Epithelial cell of esophagus (primary cell): ENCODE measurements at places on chromosomes 7 and 10.

DNA sequence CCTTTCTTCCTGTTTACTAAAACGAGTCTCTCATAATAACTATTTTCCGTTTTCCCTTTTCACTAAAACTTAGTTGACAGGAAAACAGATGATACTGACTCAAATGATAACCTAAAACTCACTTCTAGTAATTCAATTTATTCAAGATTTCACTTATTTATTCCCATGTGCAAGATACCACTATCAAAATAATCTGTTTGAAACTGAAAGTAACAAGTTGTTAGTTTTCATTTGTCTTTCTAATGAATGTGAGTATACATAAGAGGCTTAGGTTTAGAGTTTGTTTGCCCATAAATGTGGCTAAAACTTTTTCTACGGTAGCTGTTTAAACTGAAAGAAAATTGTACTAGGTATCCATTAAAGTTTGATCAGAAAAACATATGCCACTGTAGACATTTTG lies 314.9 kb upstream of the STEAP1 start:
- no peak for DNase-seq

DNA sequence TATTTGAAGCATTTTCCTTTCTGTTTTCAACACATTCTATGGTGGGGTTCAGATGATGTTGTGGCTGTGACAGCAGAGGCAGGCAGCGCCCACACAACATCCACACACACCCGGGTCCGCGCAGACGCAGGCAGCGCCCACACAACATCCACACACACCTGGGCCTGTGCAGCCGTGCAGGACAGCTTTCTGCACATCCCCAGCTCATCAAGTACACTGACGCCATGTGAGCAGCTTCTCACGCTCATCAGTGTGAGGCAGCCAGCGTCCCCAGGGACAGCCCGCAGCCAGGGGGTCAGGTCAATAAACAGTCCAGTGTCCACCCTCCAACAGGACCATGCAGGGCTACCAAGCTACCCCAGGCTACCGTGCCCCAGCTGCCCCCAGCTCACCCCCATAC lies 272.8 kb upstream of the TCERG1L start:
- no peak for DNase-seq

- peak; percentile 78 for DNase-seq
Measured at GRCh38 chr7:47435889-47436312, 146.0 kb downstream of the TNS3 start.

DNA sequence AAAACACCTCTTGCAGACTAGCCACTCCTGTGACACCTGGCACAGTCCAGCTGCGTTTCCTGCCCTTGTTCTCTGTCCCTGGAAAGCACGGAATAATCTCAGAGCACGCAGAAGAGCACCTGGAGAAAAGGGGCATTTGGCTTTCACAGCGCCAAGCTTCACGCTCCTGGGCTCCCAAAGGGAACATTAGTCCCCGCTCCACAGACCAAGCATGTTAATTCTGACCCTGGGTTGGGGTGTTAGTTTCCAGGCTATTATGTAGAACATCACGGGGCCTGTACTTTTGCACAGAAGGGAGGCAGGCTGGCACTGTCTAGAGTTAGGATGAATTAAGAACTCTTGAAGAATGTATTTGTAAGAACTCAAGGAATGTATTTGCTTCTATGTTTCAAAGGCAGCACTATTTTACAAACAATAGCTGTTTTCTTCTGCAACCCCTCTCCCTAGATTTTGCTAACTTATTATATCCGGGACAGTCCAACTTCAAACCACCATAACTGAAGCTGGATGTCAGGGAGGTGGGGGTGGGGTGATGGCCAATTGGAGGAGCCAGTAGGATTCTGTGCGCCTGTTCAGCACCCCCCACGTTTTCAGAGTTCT lies 62.2 kb upstream of the TRIM8 start:
- DNase-seq: no peak

- no peak for DNase-seq
Measured at GRCh38 chr7:309586-310228, 19.7 kb downstream of the FOXL3 start.

DNA sequence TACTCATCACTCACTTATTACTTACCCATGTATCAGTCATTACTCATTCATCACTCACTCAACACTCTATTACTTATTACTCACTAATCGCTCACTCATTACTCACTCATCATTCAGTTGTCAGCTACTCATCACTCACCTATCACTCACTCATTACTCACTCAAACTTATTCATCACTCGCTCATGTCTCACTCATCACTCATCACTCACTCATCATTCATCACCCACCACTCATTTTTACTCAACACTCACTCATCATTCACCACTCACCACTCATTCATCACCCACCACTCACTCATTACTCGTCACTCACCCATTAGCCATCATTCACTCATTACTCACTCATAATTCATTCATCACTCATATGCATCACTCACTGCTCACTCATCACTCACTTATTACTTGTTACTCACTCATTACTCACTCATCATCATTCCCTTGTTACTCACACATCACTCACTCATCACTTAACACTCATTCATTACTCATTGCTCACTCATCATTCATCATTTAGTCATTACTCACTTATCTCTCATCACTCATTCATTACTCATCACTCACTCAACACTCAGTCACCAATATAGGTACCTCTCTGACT lies 237.9 kb downstream of the ADARB2 start:
- DNase-seq: no peak

- peak; percentile 40 for DNase-seq
Measured at GRCh38 chr7:106384373-106384772, 99.6 kb upstream of the NAMPT start.

DNA sequence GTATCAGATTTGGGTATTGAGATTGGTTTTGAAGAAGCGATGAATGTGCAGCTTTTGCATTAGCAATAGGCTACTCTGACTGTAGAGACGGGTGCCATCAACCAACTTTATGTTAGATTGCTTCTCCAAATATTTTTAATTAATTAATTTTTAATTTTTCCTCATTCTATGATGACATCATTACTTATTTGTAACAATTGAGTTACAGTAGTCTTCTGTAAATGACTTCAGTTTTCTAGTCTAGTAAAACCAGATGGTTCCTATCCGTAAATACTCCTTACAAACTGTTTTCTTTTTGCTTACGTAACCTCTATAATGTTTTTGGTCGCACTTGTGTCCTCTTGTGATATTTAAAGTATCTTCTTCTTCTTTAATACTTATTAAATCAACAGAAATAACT lies 118.1 kb downstream of the ZNF736 start:
- no peak for DNase-seq

DNA sequence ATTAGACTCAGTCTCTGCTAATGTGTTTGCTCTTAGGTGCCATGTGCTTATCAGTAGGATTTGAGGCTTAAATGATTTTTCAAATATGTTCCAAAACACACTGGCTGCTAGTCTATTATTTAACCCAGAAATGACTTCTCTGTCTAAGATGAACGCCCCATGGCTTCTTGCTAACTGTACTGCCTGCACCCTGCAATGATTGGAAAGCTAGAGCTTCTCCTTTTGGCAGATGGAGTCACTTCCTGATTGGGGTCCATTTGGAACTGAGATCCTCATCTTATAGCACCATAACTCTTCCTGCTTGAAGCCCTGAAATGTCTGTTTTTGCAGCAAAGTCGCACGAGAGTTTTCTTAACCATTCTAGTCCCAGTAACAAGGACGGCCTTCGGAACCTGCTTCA lies 186.5 kb upstream of the ADO start:
- DNase-seq: no peak

DNA sequence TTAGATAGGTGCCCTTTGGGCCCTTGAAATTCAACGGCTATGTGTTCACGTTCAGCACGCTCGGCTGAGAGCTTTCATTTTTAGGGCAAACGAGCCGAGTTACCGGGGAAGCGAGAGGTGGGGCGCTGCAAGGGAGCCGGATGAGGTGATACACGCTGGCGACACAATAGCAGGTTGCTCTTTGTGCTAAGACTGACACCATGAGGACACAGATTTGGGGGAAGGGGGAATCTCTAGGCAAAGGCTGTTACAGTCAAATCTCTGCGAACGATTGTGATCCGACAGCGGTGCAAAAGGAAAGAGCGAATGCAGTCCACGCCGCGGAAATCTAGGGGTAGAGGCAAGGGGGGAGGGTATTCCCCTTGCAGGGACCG lies 667 bp downstream of the KLLN start:
- DNase-seq: peak; percentile 67

- no peak for DNase-seq
Measured at GRCh38 chr7:101995121-101995520, 177.7 kb downstream of the CUX1 start.

- peak; percentile 91 for DNase-seq
Measured at GRCh38 chr7:65448816-65449504, 75.3 kb downstream of the ZNF92 start.

- no peak for DNase-seq
Measured at GRCh38 chr10:78473006-78473405, 439.3 kb downstream of the RPS24 start.

GRCh38 chr7:76023002-76023401 lies 24.8 kb downstream of the STYXL1 start:
- DNase-seq: no peak

- DNase-seq: no peak
Measured at GRCh38 chr10:130053561-130053960, 57.1 kb downstream of the C10orf143 start.

DNA sequence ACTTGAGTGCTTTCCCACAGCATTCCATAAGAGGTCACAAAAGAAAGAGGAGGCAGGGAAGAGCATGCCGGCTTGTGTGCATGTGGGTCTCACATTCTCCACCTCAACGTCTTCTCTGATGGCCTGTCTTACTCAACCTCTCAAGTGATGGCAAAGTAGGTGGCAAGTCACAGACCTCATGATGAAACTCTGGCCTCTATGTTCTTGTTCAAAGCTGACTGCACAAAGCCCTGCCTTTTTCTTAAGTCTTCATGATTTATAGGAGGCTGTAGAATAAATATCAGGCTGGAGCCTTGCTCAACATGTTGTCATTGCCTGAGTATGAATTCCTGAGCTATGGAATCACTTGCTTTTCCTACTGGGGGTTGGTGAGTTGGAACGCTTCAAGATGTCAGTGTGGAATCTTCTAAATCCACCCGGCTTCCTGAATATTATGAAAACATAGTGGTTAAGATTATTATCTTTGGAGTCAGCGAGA lies 213.6 kb upstream of the INHBA start:
- peak; percentile 94 for DNase-seq

DNA sequence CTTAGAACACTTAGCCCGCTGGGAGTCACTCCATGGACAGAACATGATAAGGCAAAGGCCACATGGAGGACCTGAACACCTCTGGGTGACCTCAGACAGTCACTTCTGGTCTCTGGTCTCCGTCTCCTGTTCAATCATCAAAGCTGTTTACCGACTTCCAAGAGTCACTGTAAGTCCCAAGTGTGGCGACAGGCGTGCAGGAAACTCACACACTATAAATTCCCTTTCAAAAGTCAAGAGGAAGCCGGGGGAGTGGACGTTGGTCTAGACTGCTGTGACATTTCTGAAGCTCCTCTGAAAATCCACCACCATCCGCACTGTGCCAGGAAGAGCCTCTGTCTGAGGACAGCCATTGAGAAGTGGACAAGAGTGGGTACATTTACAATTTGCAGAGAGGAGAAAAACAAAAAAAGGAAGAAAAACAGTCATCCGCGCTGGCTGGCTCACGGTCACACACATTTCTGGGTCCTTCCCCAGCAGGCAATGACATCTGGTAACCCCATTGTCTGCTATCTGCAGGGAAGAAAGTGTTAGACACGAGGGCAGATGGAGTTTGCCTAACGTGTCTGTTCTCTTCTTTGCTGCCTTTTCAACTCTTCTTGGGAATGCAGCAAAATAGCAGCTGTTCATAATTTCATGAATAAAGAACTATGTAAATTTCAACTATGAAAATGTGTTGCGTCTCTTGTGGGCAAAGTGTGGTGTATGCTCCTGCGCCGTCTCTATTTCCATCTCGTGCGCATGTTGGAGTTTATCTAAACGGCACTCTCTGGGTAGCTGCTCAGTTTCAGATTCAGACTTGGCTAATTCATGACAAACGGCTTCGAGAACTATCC lies 32.9 kb upstream of the CUX1 start:
- DNase-seq: no peak

GRCh38 chr10:99172128-99172738 lies 63.4 kb downstream of the HPSE2 start:
- peak; percentile 63 for DNase-seq

- DNase-seq: no peak
Measured at GRCh38 chr10:15567952-15568351, 151.8 kb downstream of the ITGA8 start.

- no peak for DNase-seq
Measured at GRCh38 chr7:30354791-30355190, 70.4 kb downstream of the ZNRF2 start.

GRCh38 chr10:68474021-68474420 lies 2.2 kb upstream of the DNA2 start:
- no peak for DNase-seq

GRCh38 chr10:86815035-86815617 lies 58.7 kb downstream of the BMPR1A start:
- DNase-seq: no peak

DNA sequence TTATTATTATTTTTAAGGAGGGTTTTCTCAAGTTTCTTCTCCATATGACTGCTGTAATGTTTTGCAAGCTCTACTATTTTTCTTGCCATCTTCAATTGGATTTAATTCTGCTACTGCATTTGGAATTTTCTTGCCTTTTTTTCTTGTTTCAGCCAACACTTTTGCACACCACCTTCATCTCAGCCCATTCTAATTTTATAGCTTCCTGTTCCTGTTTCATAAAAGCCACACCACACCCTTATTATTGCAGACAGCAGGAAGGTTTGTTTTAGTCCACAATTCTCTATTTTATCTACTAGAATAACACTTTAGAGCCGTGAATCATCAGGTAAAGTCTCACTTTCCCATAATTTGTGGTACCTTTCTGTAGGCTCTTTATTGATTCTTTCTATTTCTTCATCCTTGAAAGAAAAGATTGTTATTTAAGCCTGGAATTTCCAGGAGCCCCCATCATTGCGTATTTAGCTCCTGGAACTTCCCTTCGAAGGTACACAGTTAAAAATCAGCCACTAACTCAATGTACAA lies 209.3 kb upstream of the TBX20 start:
- no peak for DNase-seq

DNA sequence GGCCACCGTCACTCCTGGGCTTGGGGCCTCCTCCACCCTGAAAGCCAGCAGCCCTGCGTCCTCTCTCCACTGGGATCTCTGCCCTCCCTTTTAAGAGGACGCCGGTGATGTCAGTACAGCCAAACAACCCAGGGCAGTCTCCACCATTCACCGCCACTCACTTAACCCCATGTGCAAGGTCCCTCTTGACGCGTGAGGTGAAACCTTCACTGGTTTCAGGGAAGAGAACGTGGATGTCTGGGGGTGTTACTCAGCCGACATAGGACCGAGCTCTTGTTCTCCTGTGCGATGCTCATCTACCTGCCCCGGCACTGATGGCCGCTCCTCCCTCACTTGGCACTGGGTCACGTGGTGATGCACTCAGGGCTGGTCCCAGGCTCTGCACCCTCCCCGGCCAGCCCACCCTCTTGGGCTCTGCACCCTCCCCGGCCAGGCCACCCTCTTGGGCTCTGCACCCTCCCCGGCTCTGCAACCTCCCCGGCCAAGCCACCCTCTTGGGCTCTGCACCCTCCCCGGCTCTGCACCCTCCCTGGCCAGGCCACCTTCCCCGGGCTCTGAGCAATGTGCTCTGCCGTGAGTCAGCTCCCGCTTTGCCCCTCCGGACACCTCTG lies 36.1 kb downstream of the ADGRA1 start:
- no peak for DNase-seq

- no peak for DNase-seq
Measured at GRCh38 chr10:107686095-107686494, 521.6 kb upstream of the SORCS1 start.
